Osteoblast (primary cell): ENCODE measurements at places on chromosomes 11 and 22.

- DNase-seq = peak; percentile 82
Observed at GRCh38 chr11:59560290-59560701, 49.0 kb downstream of the OR4D9 start.

DNA sequence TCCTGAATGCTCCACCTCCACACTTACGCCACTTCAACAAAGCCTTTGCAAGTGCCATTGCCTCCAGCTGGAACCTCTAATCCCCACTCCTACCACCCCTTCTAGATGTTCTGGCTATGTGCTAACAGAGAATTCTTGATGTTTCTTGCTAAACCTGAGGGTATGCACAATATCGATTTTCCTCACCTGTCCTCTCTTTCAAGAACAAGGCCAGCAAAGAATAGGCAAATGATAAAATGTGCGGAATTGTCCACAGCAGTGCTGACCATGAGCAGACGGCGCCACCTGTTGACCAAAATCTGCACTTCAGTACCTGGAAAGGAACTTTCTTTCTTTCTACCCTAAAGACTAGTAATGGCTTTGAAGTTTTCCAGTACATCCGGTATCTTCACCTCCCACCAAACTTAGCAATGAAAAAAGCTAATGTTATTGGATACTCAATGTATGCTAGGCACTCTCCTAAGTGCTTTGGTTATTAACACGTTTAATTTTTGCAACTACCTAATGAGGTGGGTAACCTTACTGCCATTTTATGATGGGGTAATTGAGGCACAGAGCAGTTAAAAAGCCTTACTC is 3.4 kb downstream of the TIMM10 start:
- peak; percentile 68 for DNase-seq

DNA sequence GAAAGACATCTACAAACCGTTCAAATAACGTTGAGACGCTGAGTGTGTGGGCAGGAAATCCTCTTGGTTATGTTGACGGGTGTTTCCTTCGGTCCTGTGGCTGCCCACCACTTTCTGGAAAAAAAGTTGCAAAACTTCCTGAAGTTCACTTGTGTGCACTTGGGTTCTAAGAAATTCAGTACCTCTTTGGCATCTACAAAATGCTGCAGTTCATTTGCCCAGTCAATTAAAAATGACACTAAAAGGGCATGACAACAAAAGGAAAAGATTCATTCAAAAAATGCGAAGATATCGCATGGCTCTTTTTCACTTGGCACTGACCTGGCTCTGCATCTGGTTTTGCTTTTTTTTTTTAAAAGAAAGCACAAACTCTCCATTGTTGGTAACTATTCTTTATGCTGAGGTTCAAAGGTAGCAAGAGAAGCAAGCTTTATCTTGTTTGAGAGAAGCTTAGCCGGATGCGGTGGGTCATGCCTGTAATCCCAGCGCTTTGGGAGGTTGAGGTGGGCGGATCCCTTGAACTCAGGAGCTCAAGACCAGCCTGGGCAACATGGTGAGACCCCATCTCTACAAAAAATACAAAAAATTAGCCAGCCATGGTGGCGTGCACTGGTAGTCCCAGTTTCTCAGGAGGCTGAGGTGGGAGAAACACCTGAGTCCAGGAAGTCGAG is 10.6 kb upstream of the XBP1 start:
- no peak for DNase-seq

- DNase-seq = no peak
Observed at GRCh38 chr11:23865341-23865975, 631.4 kb upstream of the LUZP2 start.

- DNase-seq = peak; percentile 88
Observed at GRCh38 chr11:121722431-121723245, 269.9 kb upstream of the SORL1-AS1 start.

DNA sequence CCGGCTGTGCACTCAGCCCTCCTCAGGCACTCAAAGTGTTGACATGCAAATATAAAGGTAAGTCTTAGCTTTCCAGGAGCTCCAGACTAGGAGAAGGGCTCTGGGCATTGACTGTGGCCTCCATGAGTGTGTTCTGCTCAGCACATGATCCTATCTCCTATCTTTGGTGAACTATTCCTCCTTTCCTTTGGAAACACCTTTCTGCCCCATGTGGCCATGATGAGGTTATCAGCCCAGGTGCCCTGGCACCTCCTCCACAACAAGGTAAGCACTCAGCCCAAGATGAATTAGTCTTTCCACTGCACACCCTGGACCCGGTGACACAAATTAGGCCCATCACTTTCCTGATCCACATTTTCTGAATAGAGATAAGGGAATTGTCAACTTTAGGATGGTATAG is 37.9 kb upstream of the LMO1 start:
- no peak for DNase-seq

DNA sequence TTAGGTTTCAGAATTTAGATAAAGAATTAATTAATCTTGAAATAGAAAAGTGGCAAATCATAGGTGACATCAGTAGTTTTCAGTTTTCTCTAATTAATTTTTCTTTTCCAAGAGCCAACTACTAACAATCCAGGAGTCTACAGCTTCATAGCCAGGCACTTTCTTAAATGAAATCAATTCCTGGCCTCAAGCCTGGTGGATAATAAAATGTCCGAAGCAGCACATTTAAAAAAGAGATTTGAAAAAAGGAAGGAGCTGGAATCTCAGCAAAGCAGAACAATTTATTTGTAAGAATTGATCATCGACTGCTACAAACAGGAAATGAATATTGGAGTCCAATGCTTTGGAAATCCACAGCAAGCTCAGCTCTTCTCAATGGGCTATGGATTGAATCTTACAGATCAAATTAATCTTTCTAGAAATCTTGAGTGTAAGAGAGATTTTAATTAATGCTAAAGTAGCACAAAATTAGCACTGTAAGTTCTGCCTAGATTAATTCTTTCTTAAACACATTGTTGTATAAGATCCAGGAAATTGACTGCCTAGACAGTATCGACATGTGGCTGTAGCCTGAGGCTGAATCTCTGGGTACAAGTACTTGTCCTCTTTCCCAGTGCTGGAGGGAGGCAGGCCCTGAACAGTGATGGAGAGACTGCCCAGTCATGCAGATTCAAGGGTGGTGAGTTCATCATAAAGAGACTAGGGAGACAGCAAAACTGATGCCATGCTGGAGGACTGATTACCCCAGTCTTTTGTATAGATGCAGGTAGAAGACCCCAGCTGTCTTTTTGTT is 167.8 kb upstream of the POU2AF2 start:
- peak; percentile 29 for DNase-seq

DNA sequence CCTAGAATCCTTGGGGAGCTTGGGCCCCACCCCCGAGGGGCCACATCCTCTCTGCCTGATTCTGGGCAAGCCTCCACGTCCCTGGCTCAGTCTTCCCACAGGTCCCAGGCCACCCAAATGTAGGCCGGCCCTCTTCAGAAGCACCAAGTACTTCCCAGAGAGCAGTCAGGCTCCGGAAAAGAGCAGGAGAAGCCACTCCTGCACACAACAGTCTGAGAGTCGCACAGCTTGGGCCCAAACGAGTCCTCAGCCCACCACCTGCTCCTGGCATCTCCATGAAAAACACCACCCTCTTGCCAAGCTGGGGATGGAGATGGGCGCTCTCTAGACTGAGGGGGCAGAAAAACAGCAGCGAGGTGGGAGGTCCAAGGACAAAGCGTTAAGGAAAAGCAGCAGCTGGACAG is 15.4 kb downstream of the EHD1 start:
- no peak for DNase-seq

DNA sequence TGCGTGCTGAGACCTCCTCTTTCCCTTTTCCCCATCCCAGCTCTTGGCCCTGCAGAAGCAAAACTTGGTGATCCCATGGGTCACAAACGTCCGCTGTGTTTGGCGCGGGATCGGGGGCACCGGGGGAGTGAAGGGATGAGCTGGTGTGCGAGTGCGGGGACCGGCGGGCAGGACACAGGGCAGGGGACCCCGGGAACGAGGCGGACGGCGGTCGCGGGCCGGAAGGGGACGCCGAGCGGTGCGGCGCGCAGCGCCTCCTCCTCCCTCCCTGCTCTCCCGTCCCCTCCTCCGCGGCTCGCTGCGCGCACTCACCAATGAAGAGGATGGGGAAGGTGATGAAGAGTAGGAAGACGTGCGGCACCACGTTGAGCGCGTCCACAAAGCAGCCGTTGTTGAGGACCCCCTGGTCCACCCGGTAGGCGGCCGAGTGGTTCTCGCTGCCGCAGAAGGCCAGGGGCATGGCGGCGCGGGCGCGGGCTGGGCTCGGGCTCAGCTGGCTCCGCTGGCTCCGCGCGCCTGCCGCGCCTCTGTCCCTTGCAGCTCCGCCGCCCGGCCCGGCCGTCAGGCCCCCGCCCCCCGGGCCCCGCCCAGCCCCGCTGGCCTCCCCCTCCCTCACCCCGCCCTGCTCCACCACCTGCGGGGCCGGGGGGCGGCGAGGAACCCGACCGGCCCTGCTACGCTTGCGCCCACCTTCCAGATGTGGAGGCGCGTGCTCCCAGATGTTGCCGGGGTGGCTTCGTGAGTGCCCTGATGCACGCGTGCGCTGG is at the start of gene ABCC8:
Gene ABCC8, minus strand, starts transcription at position 529 of the 767 bp plus-strand sequence. Its CDS starts 69 bp downstream, at position 460.
- DNase-seq = peak; percentile 64

DNA sequence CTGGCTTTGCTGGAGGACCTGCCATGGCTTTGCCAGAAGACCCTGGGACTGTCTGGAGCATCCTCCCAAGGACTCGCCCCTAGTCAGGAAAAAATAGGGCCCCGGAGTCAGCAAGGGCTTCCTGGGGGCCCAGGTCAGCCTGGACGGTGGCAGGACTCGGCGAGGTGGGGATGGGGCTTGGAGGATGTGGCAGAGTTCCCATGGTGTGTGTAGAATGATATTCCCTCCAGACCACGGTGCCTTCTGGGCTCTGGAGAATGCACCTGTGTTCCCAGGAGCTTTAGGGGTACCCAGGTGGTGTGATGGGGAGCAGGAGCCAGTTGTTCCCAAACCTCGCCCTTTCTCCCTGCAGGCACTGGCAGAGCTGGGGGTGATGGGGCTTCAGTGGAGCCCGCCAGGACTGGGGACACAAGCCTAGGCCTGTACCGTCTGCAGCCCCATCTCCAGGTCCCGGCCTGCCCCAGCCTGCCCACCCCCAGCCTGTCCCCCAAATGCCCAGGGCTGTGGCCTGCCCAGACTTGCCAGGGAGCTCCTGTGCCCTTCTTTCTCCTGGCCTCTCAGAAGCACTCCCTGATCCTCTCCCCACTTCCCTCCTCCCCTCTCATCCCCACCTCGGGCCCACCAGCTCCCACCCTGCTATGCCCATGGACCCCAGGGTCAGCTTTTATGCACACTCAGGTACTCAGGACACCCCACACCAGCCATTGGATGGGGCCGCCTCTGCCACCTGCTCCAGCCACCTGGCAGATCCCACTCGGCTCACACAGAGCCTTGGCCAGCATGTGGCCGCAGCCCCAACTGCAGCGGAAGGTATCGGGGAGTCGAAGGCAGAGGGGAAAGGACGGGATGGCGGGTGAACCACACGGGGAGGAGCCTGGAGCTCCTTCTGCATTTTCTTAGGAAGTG is 82.1 kb downstream of the CDKN1C start:
- DNase-seq = peak; percentile 61

DNA sequence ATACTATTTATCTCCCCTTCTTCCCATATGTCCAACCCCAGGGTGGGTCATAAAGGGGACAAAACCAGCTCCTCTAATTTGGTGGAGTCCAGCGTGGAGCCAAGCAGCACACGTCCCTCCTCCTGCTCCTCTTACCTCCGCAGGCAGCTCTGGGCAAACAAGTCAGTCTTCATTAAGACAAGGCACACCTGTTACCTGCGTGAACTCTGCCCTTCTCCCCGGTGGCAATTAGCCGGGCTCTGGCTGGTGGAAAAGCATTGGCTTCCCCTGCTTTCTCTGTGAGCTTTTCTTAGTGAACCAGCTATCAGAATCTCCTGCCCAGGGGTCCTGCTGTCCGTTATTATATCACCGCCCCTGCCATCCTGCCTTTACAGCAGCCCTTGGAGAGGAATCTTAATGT is 418.7 kb upstream of the CADM1 start:
- DNase-seq = no peak

DNA sequence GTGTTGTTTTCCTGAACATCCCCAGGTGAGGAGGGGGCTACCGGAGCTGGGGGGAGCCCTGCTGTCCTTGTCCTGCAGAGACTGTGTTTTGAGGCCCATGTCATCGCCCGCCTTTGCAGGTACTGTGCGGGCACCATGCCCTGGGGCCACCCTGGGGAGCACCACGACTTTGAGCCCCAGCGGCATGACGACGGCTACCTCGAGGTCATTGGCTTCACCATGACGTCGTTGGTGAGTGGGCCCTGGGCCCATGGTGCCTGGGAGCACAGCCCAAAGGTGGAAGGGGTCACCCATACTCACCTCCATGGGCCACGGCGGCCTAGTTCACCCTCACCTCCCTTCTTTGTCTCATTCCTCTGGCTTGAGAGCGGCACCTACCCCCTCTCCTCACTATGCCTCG is 6.7 kb upstream of the MDK start:
- DNase-seq = no peak

GRCh38 chr11:60504219-60504905 is 10.8 kb upstream of the MS4A13 start:
- no peak for DNase-seq

- DNase-seq = no peak
Observed at GRCh38 chr22:49946612-49947295, 13.8 kb upstream of the PIM3 start.

DNA sequence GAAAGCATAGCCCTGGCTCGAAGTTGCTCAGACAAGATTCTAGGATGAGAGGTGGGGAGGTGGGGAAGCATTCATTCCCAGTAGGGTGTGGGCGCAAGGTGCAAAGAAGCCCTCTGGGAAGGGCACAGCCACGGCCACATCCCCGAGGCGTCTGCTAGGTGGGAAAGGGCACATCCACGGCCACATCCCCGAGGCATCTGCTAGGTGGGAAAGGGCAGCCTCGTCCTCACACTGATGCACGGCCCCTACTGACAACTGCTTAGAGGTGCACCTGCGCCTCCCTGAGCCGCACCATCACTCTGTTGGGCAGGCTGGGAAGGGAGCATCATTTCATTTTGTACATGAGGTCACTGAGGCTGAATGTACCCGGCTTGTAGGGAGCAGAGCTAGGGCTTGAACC is 94.6 kb upstream of the PITPNB start:
- peak; percentile 21 for DNase-seq

GRCh38 chr11:58617976-58618557 is 4.4 kb upstream of the CNTF start:
- DNase-seq = no peak
